ENCODE measurements at places on chromosomes 4 and X.
A peak's percentile ranks its signal among the peaks of the same experiment; 100 is the strongest.

- DNase-seq = no peak
Observed at GRCh38 chr4:2334826-2335728, 73.2 kb upstream of the MXD4 start.

GRCh38 chr4:40301603-40302002 lies 33.5 kb upstream of the CHRNA9 start:
- DNase-seq = no peak

DNA sequence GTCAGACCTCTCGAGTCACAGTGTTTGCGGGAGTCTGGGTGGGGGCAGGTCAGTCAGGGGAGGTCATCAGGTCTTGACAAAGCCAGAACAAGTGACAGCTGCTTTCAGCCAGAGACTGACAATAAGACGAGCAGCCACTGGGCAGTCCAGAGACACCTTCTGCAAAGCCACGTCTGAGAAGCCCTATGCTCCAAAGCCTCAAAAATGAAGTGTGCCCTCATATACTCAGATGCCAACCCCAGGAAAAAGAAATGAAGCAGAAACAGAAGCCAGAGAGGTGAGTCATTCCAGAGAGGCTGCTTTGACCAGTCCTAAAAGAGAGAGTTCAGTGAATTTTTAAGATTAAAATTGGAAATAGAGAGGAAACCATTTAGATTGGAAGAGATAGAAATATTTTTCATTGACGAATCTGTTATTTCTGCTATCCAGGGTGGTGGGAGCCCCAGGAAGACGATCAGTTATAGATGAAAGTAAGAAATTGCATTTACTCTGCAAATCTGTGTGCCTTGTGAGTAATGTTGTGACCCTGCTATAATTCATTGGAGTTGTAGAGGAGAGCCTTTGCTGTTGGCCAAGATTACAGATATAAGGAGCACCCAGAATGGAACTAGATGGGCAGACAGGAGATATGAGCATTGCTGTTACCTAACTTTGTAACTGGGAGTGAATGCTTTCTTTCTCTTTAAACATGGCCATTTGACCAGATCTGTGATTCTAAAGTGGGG lies 77.9 kb downstream of the LRRC66 start:
- no peak for DNase-seq

GRCh38 chr4:78645853-78646757 lies 94.5 kb downstream of the ANXA3 start:
- peak; percentile 94 for DNase-seq

DNA sequence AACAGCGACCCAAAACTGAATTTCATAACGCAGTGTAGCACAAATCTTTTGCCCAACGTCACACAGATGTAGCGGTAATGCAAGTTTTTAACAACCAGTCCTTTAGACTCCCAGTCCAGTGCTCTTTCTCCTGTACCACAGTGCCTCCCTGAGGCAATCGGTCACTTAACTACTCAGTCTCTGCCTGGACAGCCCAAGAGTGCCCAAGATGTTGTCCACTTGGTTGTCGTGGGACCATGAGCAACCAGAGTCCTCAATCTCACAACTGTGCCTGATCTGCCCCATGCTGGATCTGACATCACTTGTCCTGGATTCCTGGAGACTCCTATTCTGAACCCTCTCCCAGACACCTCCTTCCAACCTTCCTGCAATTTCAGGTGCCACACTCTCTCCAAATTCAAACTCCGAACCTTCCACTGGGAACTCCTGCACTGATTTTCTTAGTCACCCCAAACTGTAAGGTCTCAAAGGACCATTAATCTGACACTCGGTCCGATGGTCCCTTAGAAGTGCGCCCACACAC lies 702 bp downstream of the MMGT1 start:
- DNase-seq = peak; percentile 18

GRCh38 chr4:148293571-148293970 lies 148.6 kb downstream of the NR3C2 start:
- DNase-seq = no peak

- DNase-seq = no peak
Observed at GRCh38 chr4:108902769-108903168, 139.9 kb upstream of the ETNPPL start.

DNA sequence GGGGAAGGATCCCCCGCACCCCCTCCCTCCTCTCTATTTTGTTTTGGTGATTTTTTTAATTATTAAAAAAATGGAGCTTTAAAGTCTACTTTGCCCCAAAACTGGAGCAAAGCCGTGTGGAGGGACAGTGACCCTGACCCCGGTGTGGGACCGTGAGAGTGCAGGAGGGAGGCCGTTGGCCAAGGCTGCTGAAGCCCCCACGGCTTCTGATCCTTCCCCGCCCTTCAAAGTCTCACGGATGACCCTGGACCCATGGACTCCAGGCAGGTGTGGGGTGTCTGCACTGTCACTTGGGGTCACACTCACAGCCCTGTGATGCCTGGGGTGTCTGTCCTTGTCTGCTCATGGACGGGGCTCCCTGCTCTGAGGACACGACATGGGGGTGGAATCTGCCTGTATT lies 133.3 kb downstream of the CPZ start:
- DNase-seq = no peak

DNA sequence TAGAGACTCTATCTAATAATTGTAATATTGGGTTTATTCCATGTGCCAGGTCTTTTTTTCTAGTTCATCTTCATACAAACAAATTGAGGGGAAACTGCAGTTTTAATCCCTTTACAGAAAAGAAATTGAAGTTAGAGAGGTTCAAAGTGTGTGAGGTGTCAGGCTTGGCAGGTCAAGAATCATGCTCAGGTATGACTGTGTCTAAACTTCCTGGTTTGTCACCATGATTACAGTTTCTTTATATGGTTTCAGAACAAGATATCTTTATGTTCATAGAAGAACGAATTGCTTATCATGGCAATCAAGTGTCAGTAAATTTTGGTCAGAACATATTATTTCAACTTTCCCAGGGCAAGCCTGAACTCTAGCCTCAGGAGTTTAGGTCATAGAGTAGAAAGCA lies 460.4 kb downstream of the RAPGEF2 start:
- DNase-seq = no peak

DNA sequence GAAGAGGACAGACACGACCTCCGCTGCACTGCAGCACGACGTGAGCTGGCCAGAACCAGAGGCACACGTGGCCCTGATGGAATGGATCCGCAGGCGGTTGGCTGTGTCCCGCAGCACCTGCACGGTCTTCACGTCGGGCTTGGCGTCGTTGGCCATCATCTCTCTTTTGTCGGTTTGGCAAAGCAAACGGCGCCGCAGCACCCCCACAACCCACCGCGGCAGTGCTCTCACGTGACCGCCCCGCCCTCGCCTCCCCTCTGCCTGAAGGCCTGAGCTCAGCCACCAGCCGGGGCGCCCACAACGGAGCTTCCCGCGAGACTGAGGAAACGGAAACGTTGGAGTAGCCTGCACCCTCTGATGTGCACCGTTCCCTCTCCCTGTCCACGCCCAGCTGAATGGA lies at the start of gene TKTL2:
Gene TKTL2 (minus strand): TSS at position 179 of the 400 bp plus-strand sequence. CDS start 20 bp downstream, at position 159.
- DNase-seq = no peak

DNA sequence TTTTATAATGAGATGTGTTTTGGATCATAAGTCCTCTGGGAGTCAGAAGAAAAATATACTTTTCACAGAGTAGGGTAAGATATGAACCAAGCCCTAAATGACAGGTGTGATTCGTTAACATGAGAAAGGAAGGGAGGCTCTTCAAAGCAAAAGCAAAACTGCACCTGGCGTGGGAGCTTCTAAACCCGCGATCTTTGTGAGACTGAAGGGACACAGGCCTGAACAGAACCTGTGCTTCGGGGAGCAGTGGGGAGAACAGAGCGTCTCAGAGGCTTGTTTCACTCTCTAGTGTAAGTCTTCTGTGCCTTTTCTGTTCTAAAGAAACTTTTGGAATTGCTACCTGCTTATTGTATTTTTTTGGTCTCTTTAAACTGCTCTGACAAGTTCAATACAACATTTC lies 30.2 kb upstream of the CYP4V2 start:
- DNase-seq = no peak

DNA sequence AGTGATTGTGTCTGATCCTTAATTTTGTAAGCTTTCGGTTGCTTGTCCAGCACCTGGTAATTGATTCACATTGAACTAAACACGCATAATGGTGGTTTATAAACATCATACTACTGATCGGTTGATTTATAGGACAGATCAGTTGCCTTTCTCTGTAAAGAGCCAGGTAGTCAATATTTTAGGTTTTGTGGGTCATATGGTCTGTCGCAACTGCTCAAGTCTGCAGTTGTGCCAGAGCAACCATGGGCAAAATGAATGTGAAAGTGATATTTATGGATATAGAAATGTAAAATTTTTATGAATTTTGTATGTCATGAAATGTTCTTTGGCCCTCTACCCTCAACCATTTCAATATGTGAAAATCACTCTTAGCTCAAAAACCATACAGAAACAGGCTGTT lies 8.9 kb downstream of the JADE1 start:
- DNase-seq = peak; percentile 24

- DNase-seq = no peak
Observed at GRCh38 chrX:137032341-137032694, 1.5 kb downstream of the GPR101 start.

DNA sequence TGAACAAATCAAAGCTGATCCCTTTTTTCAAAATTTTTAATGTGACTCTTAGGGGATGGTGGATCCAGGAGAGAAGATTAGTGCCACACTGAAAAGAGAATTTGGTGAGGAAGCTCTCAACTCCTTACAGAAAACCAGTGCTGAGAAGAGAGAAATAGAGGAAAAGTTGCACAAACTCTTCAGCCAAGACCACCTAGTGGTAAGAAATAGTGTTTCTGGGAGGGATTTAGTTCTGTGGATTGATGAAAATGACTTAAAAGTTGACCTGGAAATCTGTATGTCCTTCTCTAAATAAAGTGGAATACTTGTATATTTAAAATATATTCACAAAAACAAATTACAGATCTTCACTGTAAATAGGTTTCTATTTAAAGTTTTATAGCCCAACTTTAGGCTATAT lies 29.2 kb downstream of the NUDT9 start:
- DNase-seq = no peak

DNA sequence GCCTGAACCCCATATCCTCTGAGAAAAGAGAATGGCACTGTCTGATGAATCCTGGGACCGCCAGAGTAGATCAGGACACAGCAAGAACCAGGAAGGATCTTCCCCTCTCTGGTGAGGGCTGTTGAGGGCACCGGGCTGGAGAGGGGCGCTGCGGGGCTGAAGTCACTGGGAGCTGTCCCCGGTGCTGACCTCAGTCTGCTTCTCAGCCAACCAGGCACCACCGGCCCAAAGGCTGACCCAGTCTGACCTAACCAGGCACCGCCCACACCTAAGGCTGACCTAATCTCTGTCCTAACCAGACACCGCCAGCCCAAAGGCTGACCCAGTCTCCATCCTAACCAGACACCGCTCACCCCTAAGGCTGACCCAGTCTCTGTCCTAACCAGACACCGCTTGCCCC lies 82.8 kb downstream of the CPZ start:
- DNase-seq = peak; percentile 5

- DNase-seq = no peak
Observed at GRCh38 chr4:150381609-150382008, 200.3 kb upstream of the MAB21L2 start.

DNA sequence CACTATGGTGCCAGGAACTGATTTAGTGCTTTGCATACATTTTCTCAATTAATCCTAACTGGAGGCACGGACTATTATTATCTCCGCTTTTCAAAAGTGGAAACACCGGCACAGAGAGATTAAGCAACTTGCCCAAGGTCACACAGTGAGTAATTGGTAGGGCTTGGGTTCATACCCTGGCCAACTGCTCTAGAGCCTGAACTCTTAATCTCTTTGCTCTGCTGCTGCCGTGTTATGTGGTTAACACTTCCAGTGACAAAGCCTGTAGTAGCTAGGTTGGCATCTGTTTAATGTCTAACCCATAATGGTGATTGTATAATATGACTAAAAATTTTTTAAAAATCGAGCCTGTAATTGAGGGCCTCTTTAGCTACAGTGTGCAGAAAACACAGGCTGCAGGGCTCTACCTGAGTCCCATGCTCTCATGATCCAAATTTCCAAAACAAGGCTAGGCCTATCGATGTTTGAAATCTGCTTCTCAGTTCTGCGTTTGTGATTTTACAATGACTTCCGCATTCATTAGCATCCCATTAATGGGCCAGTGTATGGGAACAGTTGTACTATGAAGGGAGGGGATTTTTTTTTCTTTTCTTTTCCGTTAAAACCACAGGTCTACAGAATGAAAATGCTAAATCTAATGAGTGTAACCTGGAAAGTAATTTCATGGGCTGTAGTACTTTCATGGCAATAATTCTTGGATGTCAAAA lies 219.3 kb upstream of the JADE1 start:
- DNase-seq = no peak

GRCh38 chrX:116272322-116272721 lies 101.8 kb downstream of the AGTR2 start:
- DNase-seq = no peak

- no peak for DNase-seq
Observed at GRCh38 chr4:166277853-166278252, 404.8 kb downstream of the TLL1 start.

DNA sequence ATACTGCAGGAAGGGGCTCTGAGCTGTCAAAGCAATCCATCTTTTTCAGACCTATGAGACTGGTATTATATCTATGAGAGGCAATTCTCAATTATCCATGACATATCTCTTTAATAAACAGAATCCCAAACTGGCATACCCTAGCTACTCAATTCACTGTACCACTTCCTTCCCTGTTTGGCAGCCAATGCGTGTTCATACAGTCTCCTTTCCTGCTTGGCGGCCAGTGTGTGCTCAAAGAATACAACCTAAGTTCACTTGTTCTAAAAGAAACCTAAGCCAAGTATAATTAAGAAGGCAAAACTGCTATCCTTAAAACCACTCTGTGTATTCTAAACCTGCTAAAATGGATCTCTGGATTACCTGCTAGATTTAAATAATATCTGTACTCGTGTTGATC lies 38.3 kb downstream of the ARHGEF9 start:
- no peak for DNase-seq

DNA sequence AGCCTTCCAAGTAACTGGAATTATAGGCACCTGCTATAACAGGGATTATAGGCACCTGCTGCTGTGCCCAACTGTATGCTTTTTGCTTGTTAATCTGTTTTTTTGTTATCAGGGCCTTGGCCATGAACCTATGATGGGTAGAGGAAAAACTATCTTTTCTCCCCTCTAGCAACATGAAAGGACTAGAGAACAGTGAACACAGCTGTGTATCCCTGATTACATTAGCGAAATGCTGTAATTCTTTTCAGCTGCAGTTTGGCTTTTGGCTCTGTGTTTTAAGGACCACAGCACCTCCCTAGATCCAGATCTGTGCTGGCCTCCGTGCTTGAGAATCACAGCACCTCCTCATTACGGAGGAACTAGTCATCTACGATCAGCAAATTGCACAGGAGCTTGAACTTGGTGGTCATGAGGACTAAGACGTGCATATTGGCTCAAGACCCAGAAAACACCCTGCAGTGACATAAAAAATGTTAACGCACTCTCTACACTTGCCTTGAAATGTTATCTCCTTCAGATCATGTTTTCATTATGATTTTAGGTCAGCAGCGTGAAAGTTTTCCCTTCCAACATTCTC lies 57.7 kb upstream of the S100G start:
- no peak for DNase-seq

GRCh38 chr4:60344908-60345307 lies 855.2 kb upstream of the ADGRL3 start:
- no peak for DNase-seq

GRCh38 chr4:108834166-108834834 lies 71.4 kb upstream of the ETNPPL start:
- no peak for DNase-seq

- DNase-seq = no peak
Observed at GRCh38 chrX:8714164-8714563, 17.8 kb downstream of the ANOS1 start.

- peak; percentile 31 for DNase-seq
Observed at GRCh38 chr4:7770224-7771050, 169.2 kb downstream of the AFAP1 start.

- DNase-seq = no peak
Observed at GRCh38 chrX:35016051-35016450, 73.5 kb downstream of the FAM47B start.

GRCh38 chr4:114527637-114528036 lies 71.0 kb upstream of the UGT8 start:
- no peak for DNase-seq
